Stimulated activated CD8-positive, alpha-beta memory T cell treated with anti-CD3 and anti-CD28 coated beads, Interleukin-4, amount 100 ng/mL, for 1 hour (primary cell): ENCODE measurements at places on chromosomes 12 and 14.

GRCh38 chr12:14578646-14579045 lies 11.0 kb upstream of the PLBD1 start:
- no peak for DNase-seq

- no peak for DNase-seq
Measured at GRCh38 chr12:124251186-124251585, 43.7 kb upstream of the RFLNA start.

- DNase-seq = no peak
Measured at GRCh38 chr14:34368971-34369647, 92.9 kb downstream of the SPTSSA start.

DNA sequence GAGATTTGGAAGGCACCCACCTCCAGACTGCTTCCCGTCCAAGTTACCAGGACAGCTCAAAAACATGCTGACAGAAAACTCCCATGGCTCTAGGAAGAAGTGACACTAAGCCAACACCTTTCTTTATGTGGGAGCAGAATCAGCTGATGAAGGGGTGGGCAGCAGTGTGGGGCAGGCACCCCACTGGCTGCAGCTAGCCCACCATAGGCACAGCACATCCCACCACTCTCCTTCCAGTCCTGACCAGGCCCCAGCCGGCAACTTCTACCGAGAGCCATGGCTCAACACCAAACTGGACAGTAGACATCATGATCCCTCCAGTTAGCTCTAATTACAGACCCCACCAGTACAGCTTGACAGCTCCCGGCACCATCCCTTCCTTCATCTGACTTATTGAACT lies 45.0 kb downstream of the SH2B3 start:
- no peak for DNase-seq

DNA sequence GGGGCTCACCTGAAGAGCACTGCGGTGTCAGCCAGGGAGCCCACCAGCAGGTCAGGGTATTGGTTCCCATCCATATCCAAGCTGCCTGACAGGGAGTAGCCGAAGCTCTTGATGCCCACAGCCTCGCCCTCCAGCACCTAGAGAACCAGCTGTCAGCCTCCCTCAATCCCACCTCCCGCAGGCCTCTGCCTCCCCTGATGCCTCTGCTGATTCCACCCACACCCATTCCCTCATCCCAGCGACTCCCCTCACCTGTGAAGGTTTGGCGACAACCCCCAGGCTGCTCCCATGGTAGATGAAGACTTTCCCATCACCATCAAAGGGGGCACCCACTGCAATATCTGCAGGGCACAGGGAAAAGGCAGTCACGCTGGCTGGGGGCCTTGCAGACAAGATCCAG lies 10.0 kb downstream of the ITGA7 start:
- no peak for DNase-seq

DNA sequence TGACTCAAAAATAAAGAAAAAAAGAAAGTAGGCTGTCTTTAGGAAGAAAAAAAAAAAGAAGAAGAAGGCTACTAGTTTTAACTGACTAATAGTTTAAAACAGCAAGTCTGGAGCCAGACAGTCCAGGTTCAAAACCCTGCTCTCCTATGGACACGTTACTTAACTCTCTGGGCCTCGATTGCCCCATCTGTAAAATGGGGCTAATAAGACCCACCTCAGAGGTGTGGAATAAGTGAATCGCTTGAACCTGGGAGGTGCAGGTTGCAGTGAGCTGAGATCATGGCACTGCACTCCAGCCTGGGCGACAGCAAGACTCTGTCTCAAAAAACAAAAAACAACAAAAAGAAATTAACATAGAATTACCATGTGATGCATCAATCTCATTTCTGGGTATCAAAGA lies 10.5 kb upstream of the SCARB1 start:
- DNase-seq = no peak

GRCh38 chr12:109717390-109718357 lies 4.0 kb downstream of the FAM222A start:
- DNase-seq = no peak
